ENCODE measurements at places on chromosomes 2 and 18. TPM values are rescaled to one million over a fixed set of nuclear protein-coding genes. Genes with fewer than 3 reads are reported as not detected.

GRCh38 chr2:187862715-187863114 is 308.5 kb upstream of the TFPI start:
- no peaks in the 10 kb centered on the region for H3K4me1 ChIP-seq
- no peak for DNase-seq
- H3K27ac ChIP-seq: no peak overlapping the region
- H3K27me3 ChIP-seq: no peaks in the 10 kb centered on the region
- no peaks in the 10 kb centered on the region for H3K36me3 ChIP-seq

DNA sequence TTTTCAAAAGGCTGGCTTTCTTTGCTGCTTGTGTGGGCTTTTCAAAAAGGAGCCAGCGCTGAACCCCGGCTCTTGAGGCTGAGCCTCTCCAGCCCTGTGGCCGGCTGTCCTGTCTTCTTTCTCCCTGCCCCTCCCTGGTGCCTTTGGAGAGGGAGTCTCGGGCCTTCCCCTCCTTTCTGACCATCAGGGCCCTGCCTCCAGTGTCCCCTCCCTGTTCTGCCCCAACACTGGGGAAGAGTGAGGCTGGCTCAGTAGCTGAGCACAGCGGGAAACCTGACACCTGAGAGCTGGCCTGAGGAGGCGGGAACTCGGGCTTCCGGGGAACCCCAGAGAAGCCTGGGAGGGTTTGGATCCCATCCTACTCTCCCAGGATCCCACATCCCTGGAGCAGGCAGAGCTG is 232.1 kb downstream of the LOXHD1 start:
- H3K36me3 ChIP-seq: no peaks in the 10 kb centered on the region
- no peak overlapping the region for H3K4me3 ChIP-seq
- no peaks in the 10 kb centered on the region for H3K27me3 ChIP-seq
- H3K27ac ChIP-seq: peak overlapping the region; percentile 39
- peak; percentile 69 for DNase-seq

DNA sequence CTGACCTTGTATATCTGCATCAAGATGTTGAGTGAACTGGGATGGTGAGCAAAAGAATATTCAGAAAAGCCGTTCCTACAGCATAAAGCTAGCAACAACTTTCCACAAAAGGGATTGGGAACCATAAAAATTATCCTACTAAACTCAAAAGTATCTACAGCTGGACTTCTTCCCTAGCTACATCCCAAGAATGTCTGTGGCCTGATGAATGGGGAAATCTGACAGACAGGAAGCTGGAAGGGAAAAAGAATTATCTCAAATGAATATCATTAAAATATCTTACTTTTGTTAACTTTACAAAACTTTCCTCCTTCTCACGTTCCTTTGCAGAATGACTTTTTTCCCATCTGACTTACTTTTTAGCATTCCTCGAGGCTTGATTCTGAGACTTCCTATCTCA is 150.9 kb downstream of the PDE11A start:
- no peak for DNase-seq
- no peaks in the 10 kb centered on the region for H3K4me1 ChIP-seq
- H3K36me3 ChIP-seq: no peaks in the 10 kb centered on the region
- no peak overlapping the region for H3K4me3 ChIP-seq
- no peaks in the 10 kb centered on the region for H3K27me3 ChIP-seq
- H3K27ac ChIP-seq: no peak overlapping the region

DNA sequence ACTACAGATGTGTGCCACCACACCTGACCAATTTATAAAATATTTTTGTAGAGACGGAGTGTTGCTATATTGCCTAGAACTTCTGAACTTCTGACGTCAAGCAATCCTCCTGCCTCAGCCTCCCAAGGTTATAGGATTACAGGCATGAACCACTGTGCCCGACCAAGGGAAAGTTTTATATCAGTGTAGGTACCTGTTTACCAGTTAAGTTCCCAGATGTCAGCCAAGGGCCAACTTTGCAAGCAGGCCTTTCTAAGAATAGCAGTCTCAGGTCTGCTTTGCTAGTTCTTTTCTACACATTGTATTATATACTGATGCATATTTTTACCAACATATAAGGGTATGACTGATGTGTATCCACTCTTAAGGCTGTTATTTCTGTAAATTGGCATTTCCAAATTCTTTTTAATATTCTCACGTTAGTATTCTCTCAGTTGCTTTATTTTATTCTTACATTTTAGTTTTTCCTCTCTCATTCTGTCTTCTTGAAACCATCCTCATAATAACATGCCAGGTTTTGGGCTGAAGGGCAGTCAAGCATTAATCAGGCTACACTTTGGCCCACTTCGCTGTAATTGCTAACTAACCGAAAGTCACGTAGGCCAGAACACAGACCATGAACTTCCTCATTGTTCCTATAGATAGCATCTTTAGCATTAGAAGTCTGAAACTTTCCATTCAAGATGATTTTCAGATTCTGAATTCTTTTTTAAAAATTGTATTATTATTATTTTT is 25.0 kb upstream of the CXXC1 start:
- H3K27me3 ChIP-seq: no peaks in the 10 kb centered on the region
- H3K4me3 ChIP-seq: no peak overlapping the region
- no peak for DNase-seq
- no peaks in the 10 kb centered on the region for H3K4me1 ChIP-seq
- no peaks in the 10 kb centered on the region for H3K36me3 ChIP-seq

Gene NYAP2
- not detected for total RNA-seq

Gene ILKAP
- total RNA-seq: 41.8 TPM

Gene RSAD2
- 3.3 TPM for total RNA-seq
